ENCODE measurements at places on chromosomes 4 and X.

GRCh38 chr4:174198828-174199227 lies 84.6 kb downstream of the FBXO8 start:
- no peak overlapping the region for H3K27ac ChIP-seq
- H3K4me3 ChIP-seq: no peak overlapping the region
- H3K4me1 ChIP-seq: no peaks in the 10 kb centered on the region
- no peak for DNase-seq
- peaks cover 43% of the 10 kb centered on the region for H3K27me3 ChIP-seq

DNA sequence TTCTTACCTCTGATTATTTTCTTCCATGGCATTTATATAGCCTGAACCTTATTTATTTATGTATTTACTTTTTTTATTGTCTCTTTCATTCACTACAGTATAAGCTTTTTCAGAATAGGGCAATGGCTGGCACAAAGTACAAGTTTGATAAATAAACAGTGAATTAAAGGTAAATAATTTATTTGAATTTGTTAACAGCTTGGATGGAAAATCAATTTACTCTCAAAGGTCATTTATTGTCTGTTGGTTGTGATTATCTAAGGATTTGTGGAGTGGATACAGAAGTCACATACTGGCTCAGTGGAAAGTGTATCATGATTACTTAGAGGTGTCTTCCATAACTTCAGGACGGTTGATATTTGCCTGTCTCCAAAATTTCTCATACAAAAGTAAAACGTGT lies 2472.9 kb downstream of the PCDH7 start:
- DNase-seq: no peak
- H3K4me3 ChIP-seq: no peak overlapping the region
- H3K27ac ChIP-seq: no peak overlapping the region
- no peaks in the 10 kb centered on the region for H3K36me3 ChIP-seq

GRCh38 chr4:17426222-17426621 lies 85.7 kb downstream of the QDPR start:
- no peaks in the 10 kb centered on the region for H3K36me3 ChIP-seq
- no peak for DNase-seq
- H3K4me3 ChIP-seq: no peak overlapping the region
- H3K27ac ChIP-seq: no peak overlapping the region

GRCh38 chrX:72182924-72183323 lies 1.4 kb downstream of the PIN4 start:
- DNase-seq: no peak
- H3K4me3 ChIP-seq: no peak overlapping the region
- H3K27ac ChIP-seq: no peak overlapping the region

DNA sequence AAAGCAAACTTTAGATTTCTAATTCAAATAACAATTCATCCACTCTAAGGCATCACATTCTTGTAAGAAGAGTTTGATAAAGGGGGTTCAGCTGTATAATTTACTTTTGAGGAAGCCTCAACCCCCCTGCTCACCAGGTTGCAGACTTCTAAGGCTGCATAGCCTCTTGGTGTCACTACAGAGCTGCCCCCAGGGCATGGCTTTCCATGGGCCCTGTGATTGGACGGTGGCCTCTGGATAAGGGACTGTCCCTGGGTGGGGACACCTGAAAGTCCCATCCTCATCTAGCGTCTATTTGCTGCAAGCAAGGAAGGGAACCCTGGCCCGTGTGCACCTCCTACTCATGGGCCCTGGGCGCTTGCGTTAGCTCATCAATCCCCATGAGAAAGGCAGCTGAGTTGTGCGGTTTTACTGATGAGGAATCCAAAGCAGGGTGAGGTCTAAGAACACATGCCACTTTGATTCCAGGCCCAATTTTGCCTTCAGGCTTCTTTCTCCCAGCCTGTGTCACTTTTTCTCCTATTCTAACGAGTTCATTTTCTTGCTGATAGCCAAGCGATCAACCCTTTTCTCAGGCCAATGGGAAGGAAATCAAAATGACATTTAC lies 51.8 kb downstream of the SCML1 start:
- no peak for DNase-seq
- no peaks in the 10 kb centered on the region for H3K4me1 ChIP-seq
- no peak overlapping the region for H3K4me3 ChIP-seq
- no peak overlapping the region for H3K27ac ChIP-seq
- no peaks in the 10 kb centered on the region for H3K27me3 ChIP-seq
- H3K36me3 ChIP-seq: no peaks in the 10 kb centered on the region

- no peak overlapping the region for H3K27ac ChIP-seq
- no peaks in the 10 kb centered on the region for H3K27me3 ChIP-seq
- no peak overlapping the region for H3K4me3 ChIP-seq
- DNase-seq: no peak
- H3K4me1 ChIP-seq: no peaks in the 10 kb centered on the region
- no peaks in the 10 kb centered on the region for H3K36me3 ChIP-seq
Observed at GRCh38 chr4:110055158-110055768, 142.6 kb downstream of the EGF start.

GRCh38 chrX:110414679-110415439 lies 56.2 kb downstream of the RTL9 start:
- no peaks in the 10 kb centered on the region for H3K36me3 ChIP-seq
- H3K4me1 ChIP-seq: no peaks in the 10 kb centered on the region
- H3K27me3 ChIP-seq: no peaks in the 10 kb centered on the region

GRCh38 chr4:81410680-81411079 lies 61.0 kb downstream of the RASGEF1B start:
- H3K27me3 ChIP-seq: no peaks in the 10 kb centered on the region
- no peak for DNase-seq
- H3K27ac ChIP-seq: no peak overlapping the region
- H3K4me3 ChIP-seq: no peak overlapping the region

- no peaks in the 10 kb centered on the region for H3K36me3 ChIP-seq
- H3K4me3 ChIP-seq: no peak overlapping the region
- H3K27ac ChIP-seq: no peak overlapping the region
- H3K27me3 ChIP-seq: no peaks in the 10 kb centered on the region
- DNase-seq: no peak
Observed at GRCh38 chr4:21184788-21185187, 484.5 kb downstream of the PACRGL start.

DNA sequence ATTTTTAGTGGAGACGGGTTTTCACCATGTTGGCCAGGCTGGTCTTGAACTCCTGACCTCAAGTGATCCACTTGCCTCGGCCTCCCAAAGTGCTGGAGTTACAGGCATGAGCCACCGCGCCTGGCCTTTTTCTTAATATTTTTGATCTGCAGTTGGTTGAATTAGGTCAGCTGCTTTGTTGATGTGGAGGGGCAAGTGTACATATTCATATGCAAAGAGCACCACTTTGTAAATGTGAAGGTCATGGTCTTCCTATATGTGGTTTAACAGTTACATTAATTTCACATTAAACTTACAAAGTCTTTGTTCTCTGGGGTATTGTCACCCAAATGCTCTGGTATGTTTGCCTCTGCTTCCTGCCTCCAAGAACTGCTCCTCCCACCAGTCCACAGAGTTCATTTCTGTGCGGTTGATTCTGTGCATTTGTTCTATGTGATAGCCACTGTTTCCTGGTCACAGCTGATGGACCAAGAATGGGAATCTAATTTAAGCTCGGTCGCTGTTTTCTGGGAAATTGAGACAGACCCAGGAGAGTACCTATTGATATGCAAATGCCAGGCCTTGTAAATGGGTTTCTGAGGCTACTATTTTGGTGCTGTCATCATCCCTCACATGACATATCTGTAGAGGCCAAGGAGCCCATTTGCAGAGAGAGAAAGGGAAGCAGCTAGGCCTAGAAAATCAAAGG lies 26.9 kb upstream of the HPSE start:
- no peaks in the 10 kb centered on the region for H3K36me3 ChIP-seq
- H3K4me1 ChIP-seq: peaks cover 6% of the 10 kb centered on the region
- no peak overlapping the region for H3K27ac ChIP-seq
- H3K27me3 ChIP-seq: no peaks in the 10 kb centered on the region
- H3K4me3 ChIP-seq: no peak overlapping the region

DNA sequence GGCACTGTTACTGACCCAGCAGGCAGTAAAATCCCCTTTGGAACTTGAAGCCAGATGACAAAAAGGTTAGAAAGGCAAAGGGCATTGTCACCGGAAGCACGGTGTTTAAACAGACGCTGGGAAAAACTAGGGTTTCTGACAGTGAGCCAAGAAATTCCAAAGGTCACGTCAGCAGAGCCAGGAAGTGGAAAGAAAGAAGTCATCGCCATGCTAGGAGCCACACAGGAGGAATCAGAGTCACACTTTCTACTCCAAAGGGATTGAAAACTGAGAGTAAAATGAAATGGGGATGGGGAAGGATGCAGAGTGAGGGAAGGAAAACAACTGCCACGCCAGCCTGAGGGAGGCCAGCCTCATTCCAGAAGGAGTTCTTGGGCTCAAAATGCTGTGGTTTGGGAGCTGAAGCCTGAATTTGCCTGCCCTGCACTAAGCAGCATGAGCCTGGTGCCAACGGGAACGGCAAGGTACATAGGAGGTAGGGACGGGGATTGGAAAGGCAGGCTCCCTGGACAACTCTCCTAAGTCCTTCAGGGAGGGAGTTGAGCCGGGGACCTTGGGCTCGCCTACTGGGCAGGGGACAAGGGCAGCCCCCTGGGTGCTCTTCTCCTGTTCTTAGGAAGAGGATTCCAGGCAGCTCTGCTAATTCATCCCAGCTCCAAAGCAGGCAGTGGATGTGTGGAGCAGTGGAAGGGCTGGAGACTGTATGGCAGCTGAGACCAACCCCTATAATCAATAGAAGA lies 66.8 kb downstream of the SOWAHB start:
- H3K4me1 ChIP-seq: no peaks in the 10 kb centered on the region
- DNase-seq: peak; percentile 23
- no peaks in the 10 kb centered on the region for H3K36me3 ChIP-seq
- no peak overlapping the region for H3K4me3 ChIP-seq
- H3K27me3 ChIP-seq: no peaks in the 10 kb centered on the region

DNA sequence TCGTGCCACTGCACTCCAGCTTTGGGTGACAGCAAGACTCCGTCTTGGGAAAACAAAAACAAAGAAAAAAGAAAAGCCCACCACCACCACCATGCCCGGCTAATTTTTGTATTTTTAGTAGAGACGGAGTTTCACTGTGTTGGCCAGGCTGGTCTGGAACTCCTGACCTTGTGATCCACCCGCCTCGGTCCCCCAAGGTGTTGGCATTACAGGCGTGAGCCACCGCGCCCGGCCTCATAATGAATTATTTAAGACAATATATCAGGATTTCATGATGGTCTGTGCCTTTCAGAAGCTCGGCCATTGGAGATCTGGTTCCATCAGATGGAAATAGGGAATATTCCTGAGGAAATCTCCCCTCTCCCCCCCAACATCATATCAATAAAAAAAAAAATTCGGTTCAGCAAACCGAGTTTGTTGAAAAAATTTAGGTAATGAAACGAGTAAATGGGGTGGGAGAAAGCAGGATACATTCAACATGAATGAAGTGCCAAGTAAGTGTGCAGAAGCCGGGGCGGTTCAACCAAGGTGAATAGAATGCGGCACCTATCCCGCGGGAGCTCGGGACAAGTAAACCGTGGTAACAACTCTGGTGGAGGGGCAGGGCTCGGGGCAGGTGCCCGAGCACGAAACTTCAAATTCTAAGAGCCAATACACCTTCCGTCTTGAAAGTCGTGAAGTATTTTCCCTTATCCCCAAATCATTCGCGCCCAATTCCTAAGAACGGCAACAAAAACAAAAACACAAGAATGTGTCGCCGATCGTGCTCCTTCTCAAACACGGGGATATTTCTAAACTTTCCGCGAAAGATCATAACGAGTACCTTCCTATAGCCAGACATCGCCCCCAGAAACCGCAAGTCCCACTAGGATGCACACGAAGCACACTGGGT lies 773 bp upstream of the TXLNG start:
- H3K27me3 ChIP-seq: no peaks in the 10 kb centered on the region
- H3K27ac ChIP-seq: peak overlapping the region; percentile 39
- no peaks in the 10 kb centered on the region for H3K36me3 ChIP-seq
- peak; percentile 25 for DNase-seq

DNA sequence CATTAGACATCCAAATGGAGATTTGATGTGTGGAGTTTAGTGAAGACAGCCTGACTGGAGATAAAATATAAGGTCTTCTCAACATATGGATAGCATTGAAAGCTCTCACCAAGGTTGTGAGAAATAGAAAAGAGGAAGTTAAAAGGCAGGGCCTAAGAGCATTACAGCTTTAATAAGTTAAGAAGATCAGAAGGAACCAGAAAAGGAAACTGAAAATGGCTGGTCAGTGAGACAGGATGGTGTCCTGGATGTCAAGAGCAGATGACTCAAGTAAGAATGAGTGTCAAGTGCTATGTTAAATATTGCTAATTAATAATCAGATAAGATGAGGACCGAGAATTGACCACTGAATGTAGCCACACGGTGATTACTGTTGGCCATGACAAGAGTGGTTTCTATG lies 642.9 kb downstream of the STPG2 start:
- no peaks in the 10 kb centered on the region for H3K36me3 ChIP-seq
- H3K27ac ChIP-seq: no peak overlapping the region
- no peak overlapping the region for H3K4me3 ChIP-seq
- no peaks in the 10 kb centered on the region for H3K27me3 ChIP-seq
- DNase-seq: no peak

GRCh38 chr4:109648997-109649575 lies 54.2 kb downstream of the CASP6 start:
- H3K27ac ChIP-seq: no peak overlapping the region
- no peaks in the 10 kb centered on the region for H3K4me1 ChIP-seq
- no peaks in the 10 kb centered on the region for H3K27me3 ChIP-seq
- H3K4me3 ChIP-seq: no peak overlapping the region
- DNase-seq: no peak
- no peaks in the 10 kb centered on the region for H3K36me3 ChIP-seq

- H3K4me1 ChIP-seq: peaks cover 5% of the 10 kb centered on the region
- H3K36me3 ChIP-seq: no peaks in the 10 kb centered on the region
- peak overlapping the region; percentile 47 for H3K4me3 ChIP-seq
Observed at GRCh38 chrX:40145001-40145922, 47.5 kb upstream of the BCOR start.

GRCh38 chr4:11042760-11043159 lies 358.2 kb upstream of the CLNK start:
- no peaks in the 10 kb centered on the region for H3K4me1 ChIP-seq
- H3K36me3 ChIP-seq: no peaks in the 10 kb centered on the region
- H3K4me3 ChIP-seq: no peak overlapping the region
- no peak overlapping the region for H3K27ac ChIP-seq

DNA sequence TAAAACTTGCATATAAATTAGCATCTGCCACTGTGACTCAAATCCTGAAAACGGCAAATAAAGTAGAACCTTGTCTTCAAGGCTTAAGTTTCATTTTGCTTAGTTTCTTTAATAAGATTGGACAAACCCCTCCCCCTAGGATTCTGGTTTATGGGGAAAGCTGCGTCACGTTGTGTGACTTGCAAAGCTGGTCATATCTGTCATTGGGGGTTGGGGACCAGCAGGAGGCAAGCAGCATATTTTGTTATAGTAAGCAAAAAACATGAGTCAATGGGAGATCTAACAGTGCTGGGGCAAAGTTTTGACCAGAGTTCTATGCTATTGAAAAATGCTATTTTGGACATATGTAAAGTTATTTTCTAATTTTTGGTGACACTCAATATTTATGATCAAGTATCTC lies 407.3 kb downstream of the PCDH18 start:
- H3K4me1 ChIP-seq: no peaks in the 10 kb centered on the region
- no peak overlapping the region for H3K27ac ChIP-seq
- H3K4me3 ChIP-seq: peak overlapping the region; percentile 12

GRCh38 chr4:6901669-6902317 lies 7.8 kb upstream of the TBC1D14 start:
- H3K27me3 ChIP-seq: no peaks in the 10 kb centered on the region
- H3K4me3 ChIP-seq: no peak overlapping the region
- no peak for DNase-seq
- no peaks in the 10 kb centered on the region for H3K36me3 ChIP-seq
- no peaks in the 10 kb centered on the region for H3K4me1 ChIP-seq
- H3K27ac ChIP-seq: no peak overlapping the region

GRCh38 chr4:166324321-166324720 lies 451.3 kb downstream of the TLL1 start:
- no peak overlapping the region for H3K27ac ChIP-seq
- H3K4me3 ChIP-seq: no peak overlapping the region
- DNase-seq: no peak
- H3K36me3 ChIP-seq: no peaks in the 10 kb centered on the region

Measured in uterus (tissue), 4 donors.